ENCODE measurements at places on chromosomes 16 and 17. TPM values are rescaled to one million over a fixed set of nuclear protein-coding genes. Genes with fewer than 3 reads are reported as not detected.

GRCh38 chr17:55911186-55911585, 160.3 kb downstream of the PCTP start:
- DNase-seq, result no peak

The STAC2 gene
- 0.49 TPM for total RNA-seq

The IRF8 gene
- total RNA-seq, result 19.1 TPM

- no peak for DNase-seq
Measured at GRCh38 chr17:38460082-38460715, 31.9 kb downstream of the ARHGAP23 start.

GRCh38 chr16:73047536-73048291, at the start of gene ZFHX3:
ZFHX3 (minus strand) TSS chr16:73048128; CDS start chr16:72960145, 87,983 bp downstream.
- DNase-seq, result peak; percentile 84

DNA sequence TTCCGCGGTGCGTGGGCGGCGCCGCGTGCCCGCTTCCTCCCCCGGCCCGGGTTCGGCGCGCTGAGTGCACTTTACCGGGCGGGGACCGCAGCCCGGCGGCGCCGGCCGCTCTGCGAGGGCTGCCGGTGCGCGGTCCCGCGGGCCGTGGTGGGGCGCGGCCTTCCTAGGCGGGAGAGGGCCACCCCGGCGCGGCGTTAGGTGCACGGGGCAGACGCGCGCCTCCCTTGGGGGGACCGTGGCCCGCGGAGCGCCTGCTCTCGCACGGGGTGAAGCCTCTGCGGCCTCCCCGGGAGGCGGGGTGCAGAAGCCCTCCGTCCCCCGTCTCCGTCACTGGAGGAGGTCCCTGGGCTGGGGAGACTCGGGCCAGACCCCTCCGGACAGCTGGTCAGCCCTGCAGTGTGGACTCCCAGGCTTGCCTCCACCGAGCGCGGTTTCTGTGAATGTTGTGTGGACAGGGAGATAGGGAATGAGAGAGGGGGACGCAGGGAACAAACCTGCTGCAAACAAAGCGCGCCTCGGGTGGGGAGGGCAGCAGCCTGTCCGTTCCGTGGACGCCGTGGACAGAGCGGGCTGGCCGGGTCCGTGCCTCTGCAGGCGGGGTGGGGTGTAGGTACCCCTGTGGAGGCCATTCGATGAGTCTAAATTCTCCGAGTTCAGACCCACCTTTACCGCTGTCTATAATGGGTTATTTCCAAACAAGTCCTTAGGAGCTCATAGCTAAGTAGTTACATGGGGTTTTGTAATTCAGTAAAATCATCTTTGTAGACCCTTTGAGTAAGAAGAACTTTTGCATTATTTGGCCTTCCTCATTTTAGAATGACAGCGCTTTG, 721 bp downstream of the TBCD start:
- peak; percentile 69 for DNase-seq
